ENCODE measurements at places on chromosomes 5 and 9.
A peak's percentile ranks its signal among the peaks of the same experiment; 100 is the strongest.

DNA sequence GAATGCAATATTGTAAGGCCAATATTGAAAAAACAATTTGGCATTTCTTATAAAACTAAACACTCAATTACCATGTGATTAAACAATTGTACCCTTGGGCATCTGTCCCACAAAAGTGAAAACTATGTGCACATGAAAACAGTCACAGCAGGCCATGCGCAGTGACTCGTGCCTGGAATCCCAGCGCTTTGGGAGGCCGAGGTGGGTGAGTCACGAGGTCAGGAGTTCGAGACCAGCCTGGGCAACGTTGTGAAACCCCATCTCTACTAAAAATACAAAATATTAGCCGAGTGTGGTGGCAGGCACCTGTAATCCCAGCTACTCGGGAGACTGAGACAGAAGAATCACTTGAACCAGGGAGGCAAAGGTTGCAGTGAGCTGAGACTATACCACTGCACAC is 343.7 kb downstream of the DMRTA1 start:
- no peak for DNase-seq

GRCh38 chr5:150054569-150054968 is 31.8 kb downstream of the CSF1R start:
- DNase-seq = no peak

GRCh38 chr9:36263683-36264082 is 5.4 kb upstream of the GNE start:
- peak; percentile 96 for DNase-seq

- DNase-seq = no peak
Measured at GRCh38 chr9:2837915-2838314, 6.0 kb downstream of the PUM3 start.

- DNase-seq = no peak
Measured at GRCh38 chr5:178465228-178465860, 124.8 kb downstream of the COL23A1 start.

DNA sequence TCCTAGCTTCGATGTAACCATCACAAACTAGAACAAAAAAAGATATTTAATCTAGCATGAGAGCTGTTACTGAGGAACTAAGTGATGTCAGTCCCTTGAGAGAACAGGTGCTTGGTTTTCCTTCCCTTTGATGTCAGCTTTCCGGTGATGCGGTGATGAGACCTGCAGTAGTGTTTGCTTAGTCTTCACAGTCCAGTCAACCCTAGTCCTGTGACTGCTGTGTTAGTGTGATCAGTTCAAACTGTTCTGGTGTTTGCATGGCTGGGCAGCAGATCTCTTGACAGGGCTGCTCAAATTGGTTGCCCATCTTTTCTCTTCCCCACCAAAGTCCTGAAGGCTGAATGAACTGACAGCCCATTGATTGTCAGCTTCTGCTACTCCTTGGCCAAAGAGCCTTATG is 608.6 kb upstream of the DAB2 start:
- no peak for DNase-seq

DNA sequence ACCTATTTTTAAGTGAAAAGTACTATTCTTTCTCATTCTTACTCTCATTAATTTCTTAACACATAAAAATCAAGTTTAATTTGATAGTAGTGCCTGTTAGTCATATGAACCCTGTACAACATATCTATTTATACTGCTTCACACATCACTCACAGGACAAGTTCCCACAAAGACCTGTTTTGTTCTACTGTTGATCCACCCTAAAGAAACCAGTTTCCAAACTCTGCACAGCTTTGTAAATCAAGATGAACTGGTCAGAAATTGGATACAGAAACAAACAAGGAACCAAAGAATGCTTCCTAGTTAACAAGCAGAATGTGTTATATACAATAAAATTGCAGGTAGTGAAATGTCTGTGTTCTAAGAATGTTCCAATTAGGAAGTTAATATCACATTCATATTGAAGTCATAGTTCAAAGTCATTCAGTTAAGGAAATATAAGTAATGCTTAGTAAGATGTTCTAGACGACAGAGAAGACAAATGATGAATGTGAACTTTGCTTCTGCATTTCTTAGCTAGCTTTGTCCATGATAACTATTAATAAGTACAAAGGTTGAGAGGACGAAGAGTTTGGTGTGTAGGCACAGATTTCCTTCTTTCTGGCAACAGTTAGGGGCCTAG is 33.4 kb downstream of the C9orf85 start:
- no peak for DNase-seq

DNA sequence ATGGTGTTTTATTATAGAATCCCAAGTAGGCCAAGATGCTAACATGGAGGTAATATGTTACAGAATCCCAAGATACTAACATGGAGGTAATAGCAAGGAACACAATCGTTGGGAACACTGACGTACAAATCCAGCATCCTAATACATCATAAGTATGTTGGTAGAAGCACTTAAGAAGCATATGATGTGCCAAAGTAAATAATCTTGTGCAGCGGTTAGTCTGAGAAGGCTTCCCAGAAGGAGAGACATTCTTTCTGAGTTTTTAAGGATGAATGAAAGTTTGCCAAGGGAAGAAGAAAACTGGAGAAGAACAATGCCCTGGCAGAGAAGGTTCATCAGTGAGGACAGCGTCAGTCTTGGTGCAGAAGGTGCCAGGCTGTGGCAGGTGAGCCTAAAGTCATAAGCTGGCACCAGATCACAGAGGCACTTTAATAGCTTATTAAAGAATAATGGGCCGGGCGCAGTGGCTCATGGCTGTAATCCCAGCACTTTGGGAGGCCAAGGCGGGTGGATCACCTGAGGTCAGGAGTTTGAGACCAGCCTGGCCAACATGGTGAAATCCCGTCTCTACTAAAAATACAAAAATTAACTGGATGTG is 294.5 kb upstream of the PIK3R1 start:
- peak; percentile 3 for DNase-seq

GRCh38 chr5:40762705-40763104 is 6.9 kb upstream of the TTC33 start:
- DNase-seq = no peak

GRCh38 chr9:102518324-102518723 is 476.8 kb upstream of the CYLC2 start:
- DNase-seq = no peak

DNA sequence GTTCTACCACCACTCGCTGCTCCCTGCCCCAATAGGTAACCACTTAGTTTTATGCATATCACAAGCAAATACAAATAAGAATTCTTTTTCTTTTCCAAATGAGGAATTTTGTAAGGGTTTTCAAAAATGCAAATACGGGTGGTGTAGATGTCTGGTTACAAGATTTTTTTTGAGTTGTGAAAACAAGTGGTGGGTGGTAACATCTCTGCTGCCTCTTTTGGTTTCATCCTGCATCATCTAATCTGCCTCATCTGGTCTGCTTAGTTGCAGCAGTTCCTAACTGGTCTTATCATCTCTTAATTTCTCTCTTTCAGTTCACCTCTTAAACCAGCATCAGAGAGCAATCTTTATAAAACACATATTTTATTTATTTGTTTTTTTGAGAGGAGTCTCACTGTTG is 5.3 kb downstream of the NFX1 start:
- DNase-seq = no peak

DNA sequence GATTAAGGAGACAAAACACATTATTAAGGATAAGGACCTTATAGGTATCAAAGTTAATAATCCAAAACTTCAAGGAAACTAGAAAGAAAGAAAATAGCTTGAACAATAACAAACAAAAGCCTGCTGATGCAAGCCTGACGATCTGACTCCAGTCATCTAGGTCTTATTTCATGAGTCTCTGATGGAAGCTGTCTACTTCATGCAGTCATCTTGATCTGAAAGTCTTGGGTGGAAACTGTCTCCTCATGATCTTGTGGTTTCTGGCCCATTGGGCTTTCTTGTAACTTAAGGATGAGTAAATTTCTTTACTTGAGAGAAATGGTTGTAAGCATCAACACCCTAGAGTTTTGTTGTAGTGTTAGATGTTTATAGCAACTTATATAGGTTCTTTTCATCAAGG is 20.6 kb upstream of the PSIP1 start:
- no peak for DNase-seq

- no peak for DNase-seq
Measured at GRCh38 chr5:95609711-95610110, 10.2 kb upstream of the GPR150 start.

DNA sequence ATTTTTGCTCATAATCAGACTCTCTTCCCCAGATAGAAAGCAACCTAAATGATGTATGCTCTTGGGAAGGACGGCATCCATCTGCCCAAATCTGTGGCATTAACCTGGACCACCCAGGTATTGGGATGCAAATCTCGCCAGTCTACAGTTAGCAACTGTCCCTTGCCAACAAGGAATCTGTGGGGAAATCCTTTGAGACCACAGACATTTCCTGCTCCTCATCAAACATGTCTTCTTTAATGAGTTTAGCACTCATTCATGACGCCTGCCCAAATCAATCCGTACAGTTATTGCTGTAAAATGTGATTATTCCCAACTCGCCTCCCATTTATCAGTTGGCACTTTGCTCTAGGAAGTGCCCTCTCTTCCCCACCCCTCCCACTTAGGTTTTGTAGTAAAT is 7.8 kb downstream of the ROR2 start:
- no peak for DNase-seq

GRCh38 chr5:72067682-72068470 is 39.4 kb upstream of the MAP1B start:
- DNase-seq = no peak

DNA sequence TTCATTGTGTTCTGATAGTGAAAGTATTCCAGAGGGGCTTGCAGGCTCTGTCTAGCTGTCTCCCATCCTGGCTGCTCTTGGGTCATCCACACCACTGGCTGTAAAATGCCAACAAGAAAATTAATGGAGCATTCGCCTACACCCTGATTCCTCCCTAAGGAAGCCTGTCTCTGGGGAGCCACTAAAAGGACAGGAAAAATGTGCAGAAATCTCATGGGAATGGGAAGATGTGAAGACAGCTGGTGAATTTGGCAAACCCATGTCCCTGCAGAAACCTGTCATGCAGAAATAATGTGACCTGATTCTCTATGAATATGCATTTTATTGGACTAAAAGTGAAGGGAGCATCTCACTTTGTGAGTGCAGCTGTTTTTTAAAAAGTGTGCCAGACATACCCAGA is 265.6 kb downstream of the TUSC1 start:
- no peak for DNase-seq

DNA sequence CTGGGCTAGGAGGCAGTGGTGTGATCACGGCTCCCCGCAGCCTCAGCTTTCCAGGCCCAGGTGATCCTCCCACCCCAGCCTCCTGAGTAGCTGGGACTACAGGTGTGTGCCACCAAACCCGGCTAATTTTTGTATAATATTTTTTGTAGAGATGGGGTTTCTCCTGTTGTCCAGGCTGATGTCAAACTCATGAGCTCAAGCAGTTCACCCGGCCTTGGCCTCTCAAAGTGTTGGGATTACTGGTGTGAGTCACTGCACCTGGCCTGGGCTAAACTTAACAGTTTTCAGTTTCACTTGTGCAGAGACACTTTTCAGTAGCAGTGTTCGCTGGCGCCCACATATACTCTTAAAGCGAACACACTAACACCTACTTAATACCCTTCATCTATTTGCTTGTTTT is 205.6 kb upstream of the ZNF608 start:
- DNase-seq = no peak

DNA sequence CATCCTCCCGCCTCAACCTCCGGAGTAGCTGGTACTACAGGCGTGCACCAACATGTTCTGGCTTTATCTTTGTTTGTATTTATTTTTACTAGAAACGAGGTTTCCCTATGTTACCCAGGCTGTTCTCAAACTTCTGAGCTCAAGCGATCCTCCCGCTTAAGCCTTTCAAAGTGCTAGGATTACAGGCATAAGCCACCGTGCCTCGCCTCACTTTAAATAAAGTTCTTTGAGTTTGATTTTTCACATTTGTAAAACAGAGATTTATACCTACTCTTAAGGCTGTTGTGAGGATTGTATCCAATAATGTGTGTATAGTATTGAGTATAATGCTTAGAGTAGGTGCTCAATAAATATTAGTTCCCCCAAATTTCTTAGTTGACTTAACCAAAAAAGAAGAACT is 75.7 kb downstream of the MEF2C start:
- no peak for DNase-seq

DNA sequence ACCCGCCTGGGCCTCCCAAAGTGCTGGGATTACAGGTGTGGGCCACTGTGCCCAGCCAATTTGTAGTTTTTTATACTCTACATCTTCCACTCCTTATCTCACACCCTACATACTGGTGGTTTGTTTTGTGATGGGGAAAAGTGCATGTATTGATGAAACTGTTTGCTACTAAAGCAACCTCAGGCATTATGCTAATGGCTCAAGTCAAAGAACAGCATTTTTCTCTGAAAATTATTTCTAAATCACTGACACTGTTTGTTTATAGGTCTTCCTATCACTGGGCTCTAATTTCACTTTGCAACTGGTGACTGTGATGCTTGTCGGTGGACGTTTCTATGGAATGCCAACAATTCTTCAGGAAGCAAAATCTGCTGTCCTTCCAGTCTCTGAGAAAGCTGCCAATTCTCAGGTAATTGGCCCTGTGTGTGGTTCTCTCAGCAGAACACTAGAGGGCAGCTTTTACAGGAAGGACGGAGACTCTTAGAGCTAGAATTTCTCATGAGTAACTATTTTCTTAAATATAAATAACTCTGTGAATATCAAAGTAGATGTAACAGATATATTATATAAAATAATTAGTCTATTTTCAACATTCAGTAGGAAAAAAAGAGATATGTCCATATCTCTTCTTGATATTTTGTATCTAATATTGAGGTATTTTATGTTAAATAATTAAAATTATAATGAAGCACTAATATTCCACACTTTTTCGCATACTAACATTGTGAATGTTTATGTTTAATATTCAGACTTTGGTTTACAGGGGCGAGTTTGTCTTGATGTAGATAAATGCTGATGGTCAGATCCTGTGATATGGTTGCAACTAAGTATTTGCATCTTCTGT is 244.1 kb downstream of the ADGRV1 start:
- DNase-seq = peak; percentile 1

Measured in DMS79 treated with DMSO at 0.1 percent for 48 hours (cell line).